ENCODE measurements at places on chromosomes 5 and 9.

- DNase-seq, result no peak
These were observed 25.3 kb upstream of the CAMSAP1 start for GRCh38 chr9:135932656-135933055.

GRCh38 chr9:121304707-121305106 lies 36.7 kb downstream of the GSN start:
- DNase-seq, result no peak

DNA sequence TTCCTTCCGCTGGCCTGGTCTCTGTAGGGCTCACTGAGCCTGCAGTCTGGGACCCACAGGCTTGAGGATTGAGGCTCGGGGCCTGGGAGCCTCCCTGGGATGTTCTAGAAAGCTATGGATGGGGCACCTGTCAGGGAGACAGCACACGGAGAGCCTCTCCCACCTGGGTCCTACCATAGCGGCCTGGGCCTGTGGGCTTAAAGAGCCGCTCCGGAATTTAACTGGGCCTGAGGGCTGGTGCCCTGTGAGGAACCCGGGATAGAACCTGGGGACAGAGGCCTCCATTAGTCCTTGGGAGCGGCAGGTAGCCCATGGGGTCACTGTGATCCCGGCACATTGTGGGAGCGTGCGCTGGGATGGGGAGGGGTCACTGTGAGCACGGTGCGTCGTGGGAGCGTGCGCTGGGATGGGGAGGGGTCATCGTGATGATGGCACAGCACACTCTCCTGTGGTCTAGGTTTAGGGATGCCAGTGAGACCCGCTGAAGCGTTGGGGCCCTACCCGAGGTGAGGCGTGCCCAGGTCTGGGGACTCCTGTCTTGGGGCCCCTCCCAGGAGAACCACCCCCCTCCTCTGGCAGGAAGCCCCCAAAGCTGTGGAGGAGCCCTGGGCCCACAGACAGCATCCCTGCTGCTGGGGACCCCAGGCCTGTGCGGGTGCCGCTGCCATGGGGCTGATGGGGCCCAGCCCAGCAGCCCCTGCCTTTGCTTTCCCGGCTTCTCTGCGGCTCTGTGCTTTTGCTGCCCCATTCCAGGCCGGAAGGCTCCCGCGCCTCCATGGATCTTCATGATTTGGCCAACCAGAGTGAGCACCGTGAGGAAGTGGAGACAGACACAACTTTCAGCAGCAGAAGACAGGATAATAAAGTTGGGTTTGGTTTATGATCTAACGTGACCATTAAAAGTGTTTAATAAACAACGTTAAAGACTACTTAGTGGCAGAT lies 3.4 kb upstream of the CEP72 start:
- no peak for DNase-seq

DNA sequence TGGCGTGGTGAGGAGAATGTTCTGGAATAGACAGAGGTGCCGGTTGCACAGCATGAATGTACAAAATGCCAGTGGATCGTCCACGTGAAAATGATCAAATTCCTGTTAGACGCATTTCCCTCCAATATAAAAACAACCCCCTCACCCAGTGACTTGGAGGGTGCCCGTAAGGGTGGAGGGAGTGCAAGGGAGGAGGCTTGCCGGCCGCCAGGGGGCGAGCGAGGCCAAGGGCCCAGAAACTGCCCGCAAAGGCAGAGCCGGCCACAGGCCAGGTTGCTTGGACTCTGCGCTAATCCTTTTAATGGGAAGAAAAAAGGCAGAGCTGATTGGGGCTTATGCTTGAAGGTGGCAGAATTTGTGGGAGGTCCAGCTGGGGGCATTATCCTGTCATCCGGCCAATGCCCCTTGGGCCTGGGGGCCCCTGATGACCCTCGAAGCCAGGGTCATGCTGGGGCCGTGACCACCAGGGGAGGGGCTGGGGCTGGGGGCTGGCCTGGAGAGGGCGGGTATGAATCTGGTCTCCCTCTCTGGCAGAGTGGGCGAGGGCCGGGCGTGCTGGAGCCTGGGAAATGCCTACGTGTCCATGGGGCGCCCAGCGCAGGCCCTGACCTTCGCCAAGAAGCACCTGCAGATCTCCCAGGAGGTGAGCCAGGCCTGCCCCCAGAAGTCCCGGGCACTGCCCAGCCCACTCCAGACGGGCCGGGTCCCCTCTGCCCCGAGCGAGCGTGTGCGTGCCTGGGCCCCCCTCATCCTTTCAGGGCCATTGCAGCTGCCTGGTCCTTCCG lies 12.0 kb downstream of the GPSM1 start:
- no peak for DNase-seq

Measured in naive thymus-derived CD4-positive, alpha-beta T cell (primary cell).